ENCODE measurements at places on chromosomes 5 and 9.
A peak's percentile ranks its signal among the peaks of the same experiment; 100 is the strongest.

- DNase-seq, result peak; percentile 46
- H3K4me1 ChIP-seq, result no peaks in the 10 kb centered on the region
- no peak overlapping the region for H3K27ac ChIP-seq
- no peaks in the 10 kb centered on the region for H3K27me3 ChIP-seq
- H3K36me3 ChIP-seq, result no peaks in the 10 kb centered on the region
- no peak overlapping the region for H3K4me3 ChIP-seq
These were observed 246.5 kb downstream of the PTPRD start for GRCh38 chr9:10366171-10366779.

- no peak for DNase-seq
- no peaks in the 10 kb centered on the region for H3K36me3 ChIP-seq
- H3K27ac ChIP-seq, result no peak overlapping the region
These were observed 119.3 kb downstream of the GALNT10 start for GRCh38 chr5:154309805-154310204.

DNA sequence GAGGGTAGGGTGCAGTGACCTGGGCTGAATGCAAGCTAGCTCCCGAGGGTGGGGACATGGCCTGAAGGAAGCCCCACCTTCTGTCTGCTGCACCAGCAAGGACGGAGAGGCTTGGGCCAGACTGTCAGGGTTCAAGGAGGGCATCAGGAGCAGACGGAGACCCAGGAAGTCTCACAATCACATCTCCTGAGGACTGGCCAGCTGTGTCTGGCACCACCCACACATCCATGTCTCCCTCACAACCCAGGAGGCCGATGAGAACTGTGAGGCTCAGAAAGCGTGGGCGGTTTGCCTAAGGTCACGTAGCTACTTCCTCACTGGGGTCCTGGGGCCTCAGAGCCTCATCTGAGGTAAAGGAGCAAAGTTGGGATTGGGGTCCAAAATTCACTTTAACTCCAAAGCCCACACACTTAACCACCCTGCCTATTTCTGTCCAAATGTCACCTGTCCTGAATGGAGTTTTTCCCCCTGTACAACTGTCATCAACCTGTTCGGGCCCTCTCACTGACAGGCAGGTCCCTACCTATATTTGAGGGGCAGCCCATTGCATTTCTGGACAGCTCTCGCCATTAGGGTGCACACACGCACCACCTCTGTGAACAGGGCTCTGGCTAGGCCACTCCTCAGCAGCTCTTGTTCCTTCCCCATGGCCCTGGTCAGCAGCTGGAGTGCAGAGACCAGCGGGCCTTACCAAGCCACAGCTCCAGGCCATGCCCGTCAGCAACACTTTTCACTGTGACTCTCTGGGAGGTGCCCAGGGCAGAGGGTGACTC is 3.4 kb downstream of the IL13 start:
- H3K4me3 ChIP-seq, result no peak overlapping the region
- DNase-seq, result no peak
- no peak overlapping the region for H3K27ac ChIP-seq
- peaks cover 16% of the 10 kb centered on the region for H3K27me3 ChIP-seq
- H3K4me1 ChIP-seq, result peaks cover 12% of the 10 kb centered on the region
- no peaks in the 10 kb centered on the region for H3K36me3 ChIP-seq

DNA sequence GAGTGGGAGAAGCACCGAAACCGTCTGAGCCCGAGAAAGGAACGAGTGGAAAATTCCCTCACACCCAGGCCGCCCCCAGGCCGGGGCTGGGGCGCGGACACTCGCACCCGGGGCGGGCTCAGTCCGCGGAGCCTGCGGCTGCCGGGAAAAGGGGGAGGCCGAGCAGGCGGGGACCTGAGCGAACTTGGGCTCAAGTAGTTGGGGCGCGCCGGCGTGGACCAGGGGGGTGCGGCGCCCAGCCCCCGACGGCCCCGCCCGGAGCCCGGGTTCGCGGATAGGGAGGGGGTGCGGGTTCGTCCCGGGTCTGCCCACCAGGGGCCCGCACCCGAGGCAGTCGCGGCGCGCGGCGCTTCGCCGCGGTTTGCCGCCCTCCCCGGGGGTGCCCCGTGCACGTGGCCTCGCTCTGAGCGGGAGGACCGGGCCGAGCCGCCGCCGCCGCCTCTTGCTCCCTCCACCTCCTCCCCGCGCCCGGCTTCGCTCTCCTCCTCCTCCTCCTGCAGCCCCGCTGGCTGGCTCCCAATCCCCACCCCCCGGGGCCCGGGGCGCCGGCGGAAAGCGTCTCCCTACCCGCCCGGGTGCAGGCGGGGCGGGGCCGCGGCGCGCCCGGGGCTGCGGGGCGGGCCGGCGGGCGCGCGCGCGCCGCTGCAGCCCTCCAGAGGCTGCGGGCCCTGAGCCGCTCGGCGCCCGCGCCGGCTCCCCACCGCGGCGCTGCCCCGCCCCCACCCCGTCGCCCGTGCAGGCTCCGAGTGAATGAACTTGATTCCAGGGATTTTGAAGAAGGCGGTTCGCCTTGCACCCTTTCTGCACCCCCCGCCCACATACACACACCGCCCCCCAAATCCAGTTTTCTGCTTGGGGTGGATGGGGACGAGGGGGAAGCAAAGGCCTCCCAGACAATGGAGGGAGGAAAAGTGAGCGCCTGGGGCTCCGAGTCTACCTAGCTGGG is 1.3 kb upstream of the NFIB start:
- H3K36me3 ChIP-seq, result no peaks in the 10 kb centered on the region
- peaks cover 16% of the 10 kb centered on the region for H3K4me1 ChIP-seq
- peak overlapping the region; percentile 99 for H3K27ac ChIP-seq
- peaks cover 5% of the 10 kb centered on the region for H3K27me3 ChIP-seq

DNA sequence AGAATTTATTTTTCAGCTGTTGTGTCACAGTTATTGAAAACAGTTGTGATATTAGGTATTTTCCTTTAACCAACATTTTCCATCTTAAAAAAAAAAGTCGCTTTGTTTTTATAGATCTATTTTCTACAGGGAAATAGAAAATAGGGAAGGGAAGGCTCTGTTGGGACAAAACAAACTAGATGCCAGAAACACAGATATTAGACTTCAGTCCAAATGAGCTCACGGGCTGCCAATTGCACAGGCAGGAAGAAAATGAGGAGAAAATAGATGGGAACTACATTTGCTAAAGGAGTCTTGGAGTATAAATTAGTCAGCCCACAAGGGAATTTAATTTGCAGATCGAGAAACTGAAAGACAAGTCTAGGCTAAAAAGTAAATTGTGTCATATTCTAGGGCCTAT is 21.4 kb upstream of the ISOC1 start:
- H3K36me3 ChIP-seq, result no peaks in the 10 kb centered on the region
- no peaks in the 10 kb centered on the region for H3K4me1 ChIP-seq
- H3K4me3 ChIP-seq, result no peak overlapping the region
- DNase-seq, result peak; percentile 86

DNA sequence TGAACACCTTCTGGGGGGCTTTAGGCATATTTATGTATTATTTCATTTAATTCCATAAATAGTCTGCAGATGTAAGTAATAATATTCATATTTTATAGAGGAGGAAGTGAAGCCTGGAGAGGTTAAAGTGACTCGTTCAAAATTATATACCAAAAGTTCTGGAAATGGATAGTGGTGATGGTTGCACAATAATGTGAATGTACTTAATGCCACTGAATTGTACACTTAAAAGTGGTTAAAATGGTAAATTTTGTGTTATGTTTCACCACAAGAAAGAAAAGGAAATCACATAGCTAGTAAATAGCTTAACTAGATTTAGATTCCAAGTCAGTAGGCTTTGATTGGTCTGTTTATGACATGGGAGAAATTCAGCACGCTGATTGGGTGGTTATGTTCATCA is 13.0 kb upstream of the TMEFF1 start:
- H3K4me3 ChIP-seq, result no peak overlapping the region
- H3K36me3 ChIP-seq, result no peaks in the 10 kb centered on the region
- no peak overlapping the region for H3K27ac ChIP-seq

GRCh38 chr5:131635684-131636572 is 899 bp upstream of the RAPGEF6 start:
- H3K4me3 ChIP-seq, result peak overlapping the region; percentile 95
- H3K4me1 ChIP-seq, result peaks cover 7% of the 10 kb centered on the region
- H3K27ac ChIP-seq, result peak overlapping the region; percentile 100
- H3K36me3 ChIP-seq, result no peaks in the 10 kb centered on the region
- DNase-seq, result peak; percentile 60

DNA sequence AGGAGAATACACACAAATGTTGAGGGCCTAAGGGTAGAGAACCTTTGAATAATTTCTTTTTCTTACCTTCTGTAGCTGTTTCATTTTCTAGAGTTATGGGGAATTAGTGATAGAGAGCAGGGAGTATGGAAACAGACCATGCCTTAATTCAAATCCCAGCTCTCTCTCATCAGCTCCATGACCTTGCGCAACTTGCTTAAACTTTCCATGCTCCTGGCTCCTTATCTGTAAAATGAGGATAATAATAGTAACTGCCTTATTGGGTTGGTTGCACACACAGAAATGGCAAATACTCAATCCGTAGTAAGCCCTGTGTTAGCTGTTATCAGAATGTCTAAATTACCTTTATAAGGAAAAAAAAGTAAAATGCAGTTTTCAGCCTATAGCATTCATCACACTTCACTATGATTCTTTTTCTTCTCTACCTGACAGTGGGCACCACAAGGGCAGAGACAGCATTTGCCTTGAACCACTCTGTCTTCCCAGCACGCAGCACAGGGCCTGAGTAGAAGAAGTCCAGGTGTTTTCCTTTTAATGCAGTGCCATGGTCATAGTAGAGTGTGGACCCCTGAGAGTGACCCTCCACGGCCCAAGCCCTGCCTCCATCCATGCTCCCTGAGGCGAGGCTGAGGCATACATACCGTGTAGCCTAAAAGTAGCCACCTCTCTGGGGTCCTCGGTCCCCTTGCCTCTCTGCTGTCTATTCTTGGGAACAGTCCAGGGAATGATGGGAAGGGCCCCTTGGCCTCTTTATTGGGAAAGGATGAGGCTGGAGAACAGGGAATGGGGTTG is 17.4 kb downstream of the C5orf15 start:
- H3K27ac ChIP-seq, result no peak overlapping the region
- H3K27me3 ChIP-seq, result no peaks in the 10 kb centered on the region
- no peaks in the 10 kb centered on the region for H3K4me1 ChIP-seq
- no peak overlapping the region for H3K4me3 ChIP-seq
- DNase-seq, result no peak

DNA sequence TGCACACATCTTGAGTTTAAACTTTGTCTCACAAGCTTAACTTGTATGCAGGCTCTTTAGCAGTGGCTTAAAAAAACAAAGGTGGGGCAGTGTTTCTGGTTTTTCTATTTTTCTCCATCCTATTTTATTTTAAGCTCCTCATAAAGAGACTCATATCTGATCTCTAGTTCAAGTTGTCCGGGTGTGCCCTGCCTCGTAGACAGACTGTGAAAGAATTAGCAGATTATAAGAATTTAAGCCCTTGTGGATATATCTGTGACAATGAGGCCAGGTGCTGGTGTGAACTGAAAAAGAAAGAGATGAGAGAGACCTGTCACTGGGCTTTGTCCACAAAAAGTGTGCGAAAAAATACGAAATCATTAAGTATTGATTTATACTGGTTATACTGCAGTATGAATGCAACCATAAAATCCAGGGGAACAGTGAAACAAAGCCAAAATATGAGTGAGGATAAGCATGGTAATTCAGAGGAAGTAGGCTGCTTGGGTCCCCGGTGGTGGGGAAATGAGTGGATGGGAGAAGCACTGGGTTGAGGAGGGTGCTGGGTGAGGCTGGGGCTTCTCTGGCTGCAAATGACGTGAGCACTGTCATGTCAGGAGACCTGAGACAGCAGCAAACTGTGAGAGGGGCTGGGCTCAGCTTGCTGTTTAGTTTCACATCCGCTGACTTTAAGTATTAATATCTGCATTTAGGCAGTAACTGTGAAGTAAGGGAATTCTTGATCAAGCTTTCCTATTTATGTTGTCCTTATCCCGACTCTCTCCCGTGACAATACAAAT is 179.7 kb upstream of the ANKRD55 start:
- DNase-seq, result peak; percentile 83
- H3K4me3 ChIP-seq, result no peak overlapping the region
- peaks cover 27% of the 10 kb centered on the region for H3K4me1 ChIP-seq
- peak overlapping the region; percentile 22 for H3K27ac ChIP-seq

- no peak for DNase-seq
- no peaks in the 10 kb centered on the region for H3K4me1 ChIP-seq
- no peak overlapping the region for H3K4me3 ChIP-seq
- H3K36me3 ChIP-seq, result no peaks in the 10 kb centered on the region
- H3K27me3 ChIP-seq, result no peaks in the 10 kb centered on the region
These were observed 113.1 kb downstream of the KDM4C start for GRCh38 chr9:6870650-6871477.

- H3K4me1 ChIP-seq, result peaks cover 15% of the 10 kb centered on the region
- DNase-seq, result peak; percentile 65
- no peaks in the 10 kb centered on the region for H3K27me3 ChIP-seq
- H3K27ac ChIP-seq, result no peak overlapping the region
- H3K4me3 ChIP-seq, result no peak overlapping the region
- H3K36me3 ChIP-seq, result peaks cover 18% of the 10 kb centered on the region
These were observed 37.3 kb downstream of the STK10 start for GRCh38 chr5:172150514-172151425.

DNA sequence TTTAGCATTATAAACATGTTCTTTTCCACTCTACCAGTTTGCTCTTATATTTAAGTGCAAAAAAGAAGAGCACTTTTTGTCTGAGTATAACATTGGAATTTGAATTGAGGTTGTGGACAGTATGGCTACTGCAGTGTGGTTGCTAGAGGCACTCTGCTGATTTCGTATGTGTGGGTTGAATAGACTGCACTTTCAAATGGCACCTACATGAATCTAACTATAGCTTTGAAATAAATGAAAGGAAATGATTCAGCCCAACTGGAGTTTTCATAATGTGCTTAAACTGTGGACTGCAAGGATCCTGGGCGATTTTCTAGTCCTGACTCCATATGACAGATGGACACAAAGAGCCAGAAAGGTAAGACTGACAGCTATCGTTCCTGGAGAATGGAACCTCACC is 657.6 kb upstream of the RIOK2 start:
- H3K4me1 ChIP-seq, result peaks cover 12% of the 10 kb centered on the region
- no peak overlapping the region for H3K4me3 ChIP-seq
- no peak for DNase-seq
- H3K36me3 ChIP-seq, result no peaks in the 10 kb centered on the region
- H3K27me3 ChIP-seq, result no peaks in the 10 kb centered on the region

DNA sequence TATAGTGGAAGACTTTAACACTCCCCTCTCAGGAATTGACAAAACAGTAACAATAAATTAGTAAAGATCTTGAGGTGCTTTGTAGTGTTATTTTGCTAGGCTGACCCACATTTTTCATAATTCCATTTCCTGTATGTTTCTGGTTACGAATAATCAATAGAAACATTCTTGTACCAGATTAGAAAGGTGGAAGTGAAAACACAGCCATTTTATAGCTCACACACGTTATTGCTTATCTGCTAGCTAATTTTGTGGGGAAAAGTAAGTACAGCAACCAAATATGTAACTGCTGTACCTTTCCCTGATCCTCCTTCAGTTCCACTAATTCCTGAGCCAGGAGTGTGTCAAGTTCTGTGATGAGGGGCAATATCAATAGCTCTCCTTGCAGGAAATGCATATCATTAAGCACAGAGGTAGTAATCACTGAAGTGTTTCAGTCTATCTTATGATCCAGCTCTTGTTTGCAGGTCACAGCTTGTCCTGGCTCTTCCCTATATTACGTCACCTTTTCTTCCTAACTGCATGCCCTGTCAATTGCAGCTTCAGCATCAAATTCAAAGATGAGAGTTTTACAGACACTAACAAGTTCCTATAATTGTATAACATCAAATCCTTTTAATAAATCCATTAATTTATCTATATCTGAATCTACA is 59.4 kb downstream of the MINAR2 start:
- no peaks in the 10 kb centered on the region for H3K4me1 ChIP-seq
- no peaks in the 10 kb centered on the region for H3K36me3 ChIP-seq
- no peak overlapping the region for H3K4me3 ChIP-seq
- H3K27me3 ChIP-seq, result no peaks in the 10 kb centered on the region
- DNase-seq, result no peak
- no peak overlapping the region for H3K27ac ChIP-seq

- H3K27me3 ChIP-seq, result peaks cover 15% of the 10 kb centered on the region
- peak overlapping the region; percentile 79 for H3K27ac ChIP-seq
- H3K4me3 ChIP-seq, result peak overlapping the region; percentile 56
- peaks cover 25% of the 10 kb centered on the region for H3K4me1 ChIP-seq
- DNase-seq, result peak; percentile 48
- no peaks in the 10 kb centered on the region for H3K36me3 ChIP-seq
These were observed 216.5 kb downstream of the PDZD2 start for GRCh38 chr5:31855134-31856040.
